Activated naive CD4-positive, alpha-beta T cell treated with anti-CD3 and anti-CD28 coated beads, Interleukin-2, amount 50 U/mL, for 72 hours (primary cell): ENCODE measurements at places on chromosomes 1 and 21.

- DNase-seq = no peak
These were observed 10.8 kb downstream of the MCL1 start for GRCh38 chr1:150568594-150568966.

DNA sequence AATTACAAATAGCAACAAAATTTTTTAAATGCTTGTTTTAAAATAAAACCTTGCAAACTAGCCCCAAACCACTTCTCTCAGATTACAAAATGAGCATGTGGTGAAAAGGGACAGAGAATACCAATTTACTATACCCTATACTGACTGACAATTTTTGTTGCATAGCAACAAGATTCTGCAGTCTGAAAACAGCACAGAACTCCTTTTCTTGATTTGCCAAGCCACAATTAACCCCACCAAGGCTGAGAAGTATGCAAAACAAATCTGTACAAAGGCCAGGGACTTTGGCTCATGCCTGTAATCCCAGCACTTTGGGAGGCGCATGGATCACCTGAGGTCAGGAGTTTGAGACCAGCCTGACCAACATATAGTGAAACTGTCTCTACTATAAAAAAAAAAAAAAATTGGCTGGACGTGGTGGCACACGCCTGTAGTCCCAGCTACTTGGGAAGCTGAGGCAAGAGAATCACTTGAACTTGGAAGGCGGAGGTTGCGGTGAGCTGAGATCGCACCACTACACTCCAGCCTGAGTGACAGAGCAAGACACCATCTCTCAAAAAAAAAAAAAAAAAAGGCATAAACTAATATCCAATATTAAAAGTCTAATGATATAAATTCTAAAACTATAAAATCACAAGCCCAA is 21.8 kb downstream of the ENAH start:
- DNase-seq = no peak

GRCh38 chr1:37255136-37255795 is 219.1 kb upstream of the ZC3H12A start:
- DNase-seq = no peak

GRCh38 chr1:83901547-83902155 is 97.3 kb downstream of the TTLL7 start:
- no peak for DNase-seq

- no peak for DNase-seq
These were observed 67.6 kb downstream of the MTR start for GRCh38 chr1:236862615-236863211.

- DNase-seq = peak; percentile 35
These were observed 6.9 kb upstream of the ATXN7L2 start for GRCh38 chr1:109476825-109477224.

GRCh38 chr1:109887884-109888283 is 22.8 kb upstream of the CSF1 start:
- no peak for DNase-seq

DNA sequence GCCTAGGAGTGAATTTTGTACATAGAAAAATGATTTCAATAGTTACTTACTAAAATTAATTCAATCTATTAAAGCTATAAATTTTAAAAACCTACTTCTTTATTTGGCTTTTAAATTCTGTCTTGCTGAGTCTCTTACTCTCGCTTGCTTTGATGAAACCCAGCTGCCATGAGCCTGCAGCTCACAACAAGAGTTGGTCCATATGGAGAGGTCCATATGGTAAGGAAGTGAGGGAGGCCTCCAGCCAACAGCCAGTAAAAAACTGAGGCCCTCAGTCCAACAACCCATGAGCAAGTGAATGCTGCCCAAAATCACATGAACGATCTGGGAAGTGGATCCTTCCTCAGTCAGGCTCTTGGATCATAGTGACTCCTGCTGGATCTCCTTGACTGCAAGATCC is 89.9 kb upstream of the CXADR start:
- no peak for DNase-seq

DNA sequence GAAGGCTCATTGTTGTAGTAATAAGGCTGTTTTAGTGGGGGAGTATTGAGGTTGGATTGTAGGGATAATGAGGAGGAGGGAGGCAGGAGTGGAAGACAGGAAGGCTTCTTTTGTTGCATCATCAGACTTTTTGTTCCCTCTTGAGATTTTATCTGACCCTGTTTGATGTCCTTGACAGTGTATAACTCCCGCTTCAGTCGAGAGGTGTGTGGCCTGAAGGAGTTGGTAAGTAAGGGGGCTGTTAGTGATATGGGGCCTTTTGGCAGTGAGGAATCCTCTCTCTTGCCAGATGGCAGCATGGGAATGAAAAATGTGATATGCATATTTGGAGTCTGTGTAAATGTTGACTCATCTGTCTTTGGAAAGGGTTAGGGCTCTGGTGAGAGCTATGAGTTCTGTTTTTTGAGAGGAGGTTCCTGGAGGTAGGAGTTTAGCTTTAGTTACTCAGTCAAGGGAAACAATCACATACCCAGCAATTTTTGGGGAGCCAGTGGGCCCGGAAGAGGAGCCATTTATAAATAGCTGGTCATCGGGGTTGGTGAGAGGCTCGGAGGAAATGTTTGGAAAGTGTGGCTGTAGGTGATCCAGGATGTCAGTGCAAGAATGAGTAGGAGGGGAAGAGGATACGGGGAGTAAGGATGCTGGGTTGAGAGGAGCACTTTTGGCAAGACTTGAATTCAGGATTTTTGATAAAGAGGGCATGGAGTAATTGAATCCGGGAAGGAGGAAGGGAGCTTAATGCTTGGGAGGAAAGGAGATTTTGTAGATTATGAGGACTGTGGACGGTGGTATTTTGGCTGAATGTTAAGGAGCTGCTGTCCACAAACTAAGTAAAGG is 136.7 kb upstream of the ETV3 start:
- DNase-seq = no peak

DNA sequence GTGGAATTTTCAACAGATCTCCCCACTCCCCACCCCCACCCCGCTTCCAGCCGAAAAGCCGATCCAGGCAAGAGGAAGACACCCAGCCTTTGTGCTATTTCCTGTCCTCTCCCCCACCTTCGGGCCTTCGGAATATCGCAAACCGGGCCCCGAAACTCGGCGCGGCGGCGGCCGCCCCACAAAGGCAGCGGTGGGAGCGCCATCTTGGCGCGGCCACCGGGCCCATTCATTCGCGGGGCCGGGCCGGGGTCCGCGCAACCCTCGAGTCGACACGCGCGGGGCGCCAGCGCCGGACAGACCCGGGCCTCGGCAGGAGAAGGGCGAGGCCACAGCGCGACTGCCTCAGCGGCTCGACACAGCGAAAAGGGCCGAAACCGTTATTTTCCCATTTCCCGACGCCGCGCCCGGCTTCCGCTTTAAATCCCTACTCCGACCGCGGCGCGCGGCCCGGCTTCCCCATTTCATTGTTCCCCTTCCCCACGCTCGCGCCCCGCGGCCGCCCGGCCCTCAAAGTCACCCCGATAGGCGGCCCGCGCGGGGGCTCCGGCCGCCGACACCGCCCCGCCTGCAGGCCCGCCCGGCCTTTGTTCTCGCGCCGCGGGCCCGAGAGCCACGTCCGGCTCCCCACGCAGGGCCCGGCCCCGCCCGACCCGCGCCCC is 911 bp downstream of the GNB1 start:
- peak; percentile 59 for DNase-seq

GRCh38 chr1:234617131-234617985 is 7.4 kb upstream of the IRF2BP2 start:
- no peak for DNase-seq
